Activated T-helper 2 cell treated with anti-CD3 and anti-CD28 coated beads, Interferon-gamma antibody, Interleukin-2, Interleukin-4, amounts not matched to agents 10 μg/mL and 5 μg/mL and 100 μg/mL, durations not matched to agents 14 hours and 24 hours and 36 hours (primary cell): ENCODE measurements at places on chromosomes 6 and 20.

- no peak overlapping the region for H3K4me3 ChIP-seq
- H3K27me3 ChIP-seq = no peaks in the 10 kb centered on the region
- H3K36me3 ChIP-seq = no peaks in the 10 kb centered on the region
- DNase-seq = no peak
- no peak overlapping the region for H3K27ac ChIP-seq
Observed at GRCh38 chr6:167512696-167513375, 187.9 kb downstream of the TTLL2 start.

DNA sequence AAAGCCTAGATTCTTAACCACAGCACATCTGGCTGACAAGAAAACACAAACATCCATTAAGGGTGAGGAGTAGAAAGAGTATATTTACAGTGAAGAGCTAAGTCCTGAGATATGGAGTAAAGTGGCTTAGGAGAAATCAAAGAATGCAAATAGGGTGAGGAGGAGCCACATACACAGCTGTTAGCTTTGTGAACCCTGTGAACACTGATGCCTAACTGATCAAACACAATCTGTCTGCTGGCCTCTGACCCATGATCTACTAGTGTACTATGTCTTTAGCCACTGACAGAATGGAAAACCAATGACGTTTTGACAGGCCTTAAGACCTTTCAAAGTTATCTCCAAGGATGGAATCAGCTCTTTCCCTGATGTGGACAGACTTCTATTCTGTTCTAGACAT, 75.2 kb downstream of the ZHX3 start:
- H3K4me1 ChIP-seq = peaks cover 20% of the 10 kb centered on the region
- no peaks in the 10 kb centered on the region for H3K27me3 ChIP-seq
- no peaks in the 10 kb centered on the region for H3K36me3 ChIP-seq
- H3K4me3 ChIP-seq = no peak overlapping the region

- H3K27ac ChIP-seq = peak overlapping the region; percentile 75
- H3K27me3 ChIP-seq = no peaks in the 10 kb centered on the region
- peaks cover 47% of the 10 kb centered on the region for H3K4me1 ChIP-seq
- H3K4me3 ChIP-seq = peak overlapping the region; percentile 88
- peak; percentile 37 for DNase-seq
- peaks cover 22% of the 10 kb centered on the region for H3K36me3 ChIP-seq
Observed at GRCh38 chr20:62929051-62929538, 2.8 kb upstream of the DIDO1 start.

DNA sequence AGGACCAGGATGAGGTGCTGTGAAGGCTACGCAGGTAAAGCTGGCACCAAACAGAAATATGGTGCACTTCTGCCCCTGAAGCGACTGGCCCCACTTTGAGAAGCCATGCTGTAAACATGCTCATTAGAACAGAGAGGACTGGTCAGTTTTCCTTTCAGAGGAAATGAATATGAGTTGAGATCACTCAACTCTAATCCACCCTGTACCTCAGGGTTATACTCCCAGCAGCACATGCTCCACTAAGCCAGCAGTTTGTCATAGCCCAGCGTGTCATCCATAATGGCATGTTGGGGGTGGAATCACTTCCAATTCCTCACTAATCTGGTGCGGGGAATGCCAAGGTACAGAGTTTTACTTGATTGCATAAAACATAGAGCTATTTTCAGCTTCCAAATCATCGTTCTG, 98.1 kb downstream of the HIVEP2 start:
- no peak overlapping the region for H3K27ac ChIP-seq
- no peaks in the 10 kb centered on the region for H3K27me3 ChIP-seq
- H3K36me3 ChIP-seq = peaks cover 7% of the 10 kb centered on the region
- H3K4me1 ChIP-seq = peaks cover 92% of the 10 kb centered on the region
- no peak for DNase-seq

GRCh38 chr6:16739329-16739801, 21.9 kb downstream of the ATXN1 start:
- peaks cover 86% of the 10 kb centered on the region for H3K36me3 ChIP-seq
- no peak overlapping the region for H3K4me3 ChIP-seq
- H3K27ac ChIP-seq = no peak overlapping the region
- no peaks in the 10 kb centered on the region for H3K27me3 ChIP-seq

- H3K27me3 ChIP-seq = no peaks in the 10 kb centered on the region
- DNase-seq = no peak
- H3K36me3 ChIP-seq = no peaks in the 10 kb centered on the region
- no peaks in the 10 kb centered on the region for H3K4me1 ChIP-seq
- no peak overlapping the region for H3K27ac ChIP-seq
Observed at GRCh38 chr6:122283884-122284283, 115.6 kb upstream of the HSF2 start.

GRCh38 chr20:34495916-34496315, 20.3 kb upstream of the DYNLRB1 start:
- no peak overlapping the region for H3K27ac ChIP-seq
- H3K4me1 ChIP-seq = no peaks in the 10 kb centered on the region
- no peak for DNase-seq
- H3K4me3 ChIP-seq = no peak overlapping the region
- no peaks in the 10 kb centered on the region for H3K27me3 ChIP-seq

DNA sequence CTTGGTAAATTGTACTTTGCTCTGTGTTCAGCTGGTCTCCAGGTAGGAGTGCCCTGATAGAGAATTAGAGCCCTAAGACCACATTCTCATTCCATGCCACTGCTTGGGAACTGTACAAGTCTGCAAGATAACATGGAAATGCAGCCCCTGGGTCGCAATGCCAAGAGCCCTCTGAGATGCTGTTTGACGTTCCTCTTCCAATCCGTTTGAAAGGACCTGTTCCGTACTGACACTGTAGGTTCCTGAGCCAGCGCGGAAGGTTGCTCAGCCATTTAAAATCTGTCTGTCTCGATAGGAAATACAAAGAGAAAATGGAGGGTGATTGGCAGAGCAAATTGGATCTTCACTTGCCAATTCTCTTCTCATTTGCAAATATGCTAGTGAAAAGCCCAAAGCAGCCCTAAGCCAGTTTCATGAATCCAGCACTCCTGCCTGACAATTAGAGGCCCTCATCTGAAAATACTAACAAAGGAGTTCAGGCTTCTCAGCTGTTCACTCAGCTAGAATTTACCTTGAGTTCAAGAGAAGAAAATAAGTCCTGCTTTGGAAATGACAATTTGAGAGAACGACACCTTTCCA, 100.6 kb upstream of the AFDN start:
- H3K36me3 ChIP-seq = no peaks in the 10 kb centered on the region
- peaks cover 34% of the 10 kb centered on the region for H3K27me3 ChIP-seq
- no peak overlapping the region for H3K4me3 ChIP-seq
- H3K27ac ChIP-seq = no peak overlapping the region

GRCh38 chr20:47998736-47999135, 213.5 kb upstream of the SULF2 start:
- H3K27ac ChIP-seq = no peak overlapping the region
- no peak for DNase-seq

GRCh38 chr6:71766796-71767195, 119.6 kb upstream of the RIMS1 start:
- no peak overlapping the region for H3K27ac ChIP-seq
- no peak for DNase-seq
- H3K4me3 ChIP-seq = no peak overlapping the region
- no peaks in the 10 kb centered on the region for H3K27me3 ChIP-seq
- H3K36me3 ChIP-seq = no peaks in the 10 kb centered on the region
- H3K4me1 ChIP-seq = no peaks in the 10 kb centered on the region

- H3K4me1 ChIP-seq = peaks cover 24% of the 10 kb centered on the region
- no peaks in the 10 kb centered on the region for H3K27me3 ChIP-seq
- no peak overlapping the region for H3K27ac ChIP-seq
- no peak overlapping the region for H3K4me3 ChIP-seq
- DNase-seq = no peak
Observed at GRCh38 chr20:45064812-45065211, 36.1 kb downstream of the KCNS1 start.

- H3K4me3 ChIP-seq = no peak overlapping the region
- no peaks in the 10 kb centered on the region for H3K4me1 ChIP-seq
- H3K27me3 ChIP-seq = peaks cover 31% of the 10 kb centered on the region
- no peaks in the 10 kb centered on the region for H3K36me3 ChIP-seq
- DNase-seq = no peak
Observed at GRCh38 chr6:87875781-87876180, 171.9 kb upstream of the SPACA1 start.

GRCh38 chr6:67881706-67882065, 753.4 kb upstream of the ADGRB3 start:
- no peaks in the 10 kb centered on the region for H3K27me3 ChIP-seq
- no peak for DNase-seq
- H3K4me1 ChIP-seq = no peaks in the 10 kb centered on the region
- H3K36me3 ChIP-seq = no peaks in the 10 kb centered on the region
- no peak overlapping the region for H3K4me3 ChIP-seq
- H3K27ac ChIP-seq = no peak overlapping the region

DNA sequence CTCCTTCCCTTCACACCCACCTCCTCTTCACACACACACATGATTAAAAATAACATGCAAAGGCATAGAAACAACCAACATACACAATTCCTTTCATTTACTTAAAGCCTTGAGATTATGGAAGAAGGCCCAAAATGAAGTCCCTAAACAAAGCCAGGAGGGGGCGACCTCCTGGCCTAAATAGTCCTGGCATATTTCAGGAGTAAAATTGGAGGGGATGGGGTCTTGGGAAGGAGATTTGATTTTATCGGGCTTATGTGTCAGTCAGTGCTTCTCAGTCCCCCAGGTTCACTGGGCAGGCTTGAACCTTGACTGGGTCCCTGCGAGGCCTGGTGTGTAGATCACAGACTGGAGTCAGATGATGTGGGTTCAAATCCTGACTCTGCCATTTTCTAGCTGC, 266.4 kb downstream of the SAMD5 start:
- no peak for DNase-seq
- H3K36me3 ChIP-seq = no peaks in the 10 kb centered on the region
- no peaks in the 10 kb centered on the region for H3K4me1 ChIP-seq
- H3K27ac ChIP-seq = no peak overlapping the region
- no peak overlapping the region for H3K4me3 ChIP-seq

GRCh38 chr6:6611486-6611885, 23.0 kb downstream of the LY86 start:
- H3K4me3 ChIP-seq = no peak overlapping the region
- no peaks in the 10 kb centered on the region for H3K27me3 ChIP-seq
- no peak overlapping the region for H3K27ac ChIP-seq

GRCh38 chr20:45318948-45319347, 10.8 kb upstream of the MATN4 start:
- peaks cover 22% of the 10 kb centered on the region for H3K27me3 ChIP-seq
- H3K4me3 ChIP-seq = no peak overlapping the region
- H3K4me1 ChIP-seq = peaks cover 32% of the 10 kb centered on the region
- no peaks in the 10 kb centered on the region for H3K36me3 ChIP-seq

GRCh38 chr20:22052025-22052650, 346.7 kb downstream of the PAX1 start:
- no peaks in the 10 kb centered on the region for H3K27me3 ChIP-seq
- no peaks in the 10 kb centered on the region for H3K4me1 ChIP-seq
- no peaks in the 10 kb centered on the region for H3K36me3 ChIP-seq
- H3K4me3 ChIP-seq = no peak overlapping the region

GRCh38 chr6:32110632-32111031, 1.5 kb upstream of the TNXB start:
- peaks cover 13% of the 10 kb centered on the region for H3K27me3 ChIP-seq
- H3K36me3 ChIP-seq = peaks cover 16% of the 10 kb centered on the region
- no peak overlapping the region for H3K27ac ChIP-seq
- DNase-seq = no peak

GRCh38 chr20:44310664-44311639, at the start of gene FITM2:
TSS of gene FITM2 (minus strand) at chr20:44311202. CDS start at chr20:44311148, 54 bp downstream.
- H3K4me3 ChIP-seq = peak within 1 kb of the TSS; percentile 87
- H3K27ac ChIP-seq = peak within 1 kb of the TSS; percentile 84
- peaks cover 14% of the 10 kb centered on the region for H3K4me1 ChIP-seq
- no peaks in the 10 kb centered on the region for H3K36me3 ChIP-seq
- peak; percentile 97 for DNase-seq

GRCh38 chr20:49885558-49886332, 29.6 kb downstream of the SPATA2 start:
- H3K4me3 ChIP-seq = no peak overlapping the region
- DNase-seq = no peak
- H3K36me3 ChIP-seq = peaks cover 60% of the 10 kb centered on the region
- H3K27me3 ChIP-seq = no peaks in the 10 kb centered on the region

DNA sequence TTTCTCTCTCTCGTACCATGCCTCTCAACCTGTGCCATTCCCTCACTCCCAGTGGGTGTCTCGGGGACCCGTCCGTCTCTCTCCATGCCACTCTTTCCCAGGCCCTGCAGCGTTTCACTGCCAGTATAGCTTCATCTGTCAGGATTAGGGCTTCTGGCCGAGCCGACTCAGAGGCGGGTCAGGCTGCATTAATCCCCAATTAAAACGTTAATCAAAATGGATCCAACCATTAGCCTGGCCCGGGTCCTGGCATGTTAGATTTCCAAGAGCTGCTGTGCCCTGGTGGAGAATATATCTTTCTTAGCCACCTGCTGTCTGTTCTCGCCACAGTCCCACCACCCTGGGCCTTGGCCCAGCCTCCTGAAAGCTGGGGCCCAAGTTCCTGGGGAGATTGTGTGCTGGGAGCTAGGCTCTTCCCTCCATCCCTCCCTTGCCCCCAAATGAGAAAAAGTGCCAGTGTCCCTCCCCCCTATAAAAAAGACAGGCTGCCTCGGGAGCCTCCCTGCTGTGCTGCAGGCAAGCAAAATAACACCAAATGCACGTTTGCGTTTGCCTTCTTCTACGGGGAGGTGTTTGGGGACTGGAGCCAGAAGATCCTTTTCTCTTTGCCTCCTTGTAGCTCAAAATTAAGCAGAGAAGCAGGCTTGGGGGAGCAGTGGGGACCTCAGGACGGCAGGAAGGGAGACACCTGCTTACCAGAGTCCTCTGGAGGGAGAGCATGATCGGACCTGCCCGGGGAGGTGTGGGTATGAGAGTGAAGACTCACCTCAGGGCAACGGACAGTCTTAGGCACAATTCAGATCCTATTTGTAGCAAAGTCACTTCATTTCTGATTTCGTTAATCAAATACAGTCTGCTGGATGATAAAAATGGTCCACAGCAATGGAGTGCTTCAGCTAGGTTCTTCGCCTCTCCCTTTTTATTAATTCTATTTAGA, 3.0 kb downstream of the KCNG1 start:
- no peak for DNase-seq
- peaks cover 53% of the 10 kb centered on the region for H3K27me3 ChIP-seq
- H3K4me3 ChIP-seq = no peak overlapping the region
- H3K27ac ChIP-seq = no peak overlapping the region

GRCh38 chr20:57535297-57535696, 10.4 kb upstream of the CTCFL start:
- H3K27ac ChIP-seq = no peak overlapping the region
- peaks cover 17% of the 10 kb centered on the region for H3K27me3 ChIP-seq
- no peak overlapping the region for H3K4me3 ChIP-seq
- H3K36me3 ChIP-seq = no peaks in the 10 kb centered on the region

GRCh38 chr6:41587131-41587879, 41.1 kb downstream of the FOXP4 start:
- peaks cover 1% of the 10 kb centered on the region for H3K4me1 ChIP-seq
- no peaks in the 10 kb centered on the region for H3K36me3 ChIP-seq
- DNase-seq = no peak
- H3K27me3 ChIP-seq = no peaks in the 10 kb centered on the region
- no peak overlapping the region for H3K4me3 ChIP-seq

GRCh38 chr6:43992783-43993644, 134.2 kb downstream of the MRPL14 start:
- no peaks in the 10 kb centered on the region for H3K27me3 ChIP-seq
- no peak for DNase-seq
- no peak overlapping the region for H3K4me3 ChIP-seq
- H3K27ac ChIP-seq = no peak overlapping the region
- H3K4me1 ChIP-seq = no peaks in the 10 kb centered on the region
- no peaks in the 10 kb centered on the region for H3K36me3 ChIP-seq

GRCh38 chr6:133235221-133235620, 5.9 kb upstream of the EYA4 start:
- H3K27me3 ChIP-seq = peaks cover 23% of the 10 kb centered on the region
- no peak for DNase-seq
- H3K4me1 ChIP-seq = peaks cover 1% of the 10 kb centered on the region
- no peak overlapping the region for H3K27ac ChIP-seq
